MM.1S (cell line): ENCODE measurements at places on chromosomes 11 and 22.

GRCh38 chr11:36222831-36223635 lies 66.2 kb downstream of the COMMD9 start:
- no peaks in the 10 kb centered on the region for H3K27me3 ChIP-seq
- no peaks in the 10 kb centered on the region for H3K4me1 ChIP-seq
- DNase-seq = no peak

GRCh38 chr11:62456630-62457029 lies 37.8 kb downstream of the SCGB1A1 start:
- H3K4me1 ChIP-seq = peaks cover 39% of the 10 kb centered on the region
- H3K27ac ChIP-seq = no peak overlapping the region
- no peak overlapping the region for H3K4me3 ChIP-seq

GRCh38 chr11:72652873-72653630 lies 21.2 kb downstream of the PDE2A start:
- H3K27me3 ChIP-seq = peaks cover 4% of the 10 kb centered on the region; the same call in 1 of the 2 replicates
- no peak overlapping the region for H3K4me3 ChIP-seq
- no peaks in the 10 kb centered on the region for H3K36me3 ChIP-seq
- no peak overlapping the region for H3K27ac ChIP-seq
- no peaks in the 10 kb centered on the region for H3K4me1 ChIP-seq

DNA sequence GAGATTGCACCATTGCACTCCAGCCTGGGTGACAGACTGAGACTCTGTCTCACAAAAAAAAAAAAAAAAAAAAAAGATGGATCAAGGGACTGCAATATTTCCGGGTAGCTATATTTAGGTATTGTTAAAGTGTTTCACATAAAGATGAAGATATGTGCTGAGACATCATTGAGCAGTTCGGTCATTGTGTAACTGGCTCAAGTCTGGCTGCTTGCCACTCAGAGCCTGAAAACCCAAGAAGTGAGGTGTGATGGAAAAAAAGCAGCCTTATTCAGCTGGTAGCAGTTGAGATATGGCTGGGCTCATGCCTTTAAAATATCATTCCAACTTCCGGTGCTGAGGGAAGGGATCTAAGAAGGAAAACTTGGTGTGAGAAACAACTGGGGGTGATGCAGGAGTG lies 46.9 kb downstream of the LUZP2 start:
- H3K4me3 ChIP-seq = no peak overlapping the region
- no peaks in the 10 kb centered on the region for H3K36me3 ChIP-seq

DNA sequence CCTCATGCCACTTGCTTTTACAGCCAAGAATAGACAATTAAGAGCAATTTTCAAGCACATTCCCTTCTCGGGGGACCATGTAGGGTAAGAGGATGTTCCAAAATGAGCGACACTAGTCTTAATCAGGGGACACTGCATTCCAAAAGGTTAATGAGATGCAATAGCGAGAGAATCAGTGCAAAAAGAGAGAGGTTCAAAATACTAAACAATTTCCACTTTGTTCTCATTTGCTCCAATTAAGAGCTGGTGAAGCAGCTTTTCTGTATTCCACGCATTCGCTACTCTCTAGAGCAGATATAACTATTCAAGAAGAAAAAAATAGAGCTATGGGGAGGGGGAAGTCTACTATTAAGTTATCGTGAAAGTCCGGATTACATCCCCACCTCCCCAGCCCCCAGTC lies 811 bp downstream of the LRRC4C start:
- H3K27ac ChIP-seq = no peak overlapping the region
- no peaks in the 10 kb centered on the region for H3K27me3 ChIP-seq
- no peaks in the 10 kb centered on the region for H3K4me1 ChIP-seq
- no peaks in the 10 kb centered on the region for H3K36me3 ChIP-seq

- H3K4me1 ChIP-seq = peaks cover 16% of the 10 kb centered on the region
- no peak overlapping the region for H3K4me3 ChIP-seq
- DNase-seq = no peak
- no peaks in the 10 kb centered on the region for H3K27me3 ChIP-seq
- H3K27ac ChIP-seq = no peak overlapping the region
These were observed 7.6 kb downstream of the TMEM121B start for GRCh38 chr22:17113600-17113999.

DNA sequence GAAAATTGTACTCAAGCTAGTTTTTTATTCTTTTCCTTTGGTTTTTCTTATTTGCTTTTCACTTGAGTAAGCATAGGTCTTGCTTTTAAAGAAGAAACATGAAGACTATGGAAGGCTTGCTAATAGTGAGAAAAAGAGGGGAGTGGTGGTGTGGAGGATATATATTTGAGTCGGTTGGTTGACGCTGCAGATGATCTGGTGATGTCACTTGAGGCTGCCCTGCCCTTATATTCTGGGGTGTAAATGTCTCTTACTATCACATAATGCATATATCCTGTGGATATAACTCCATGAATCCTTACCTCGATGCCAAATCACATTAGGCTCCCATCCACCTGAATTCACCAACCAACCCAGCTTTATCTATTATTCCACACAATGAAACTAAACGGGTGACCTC lies 2.9 kb downstream of the GRIA4 start:
- no peaks in the 10 kb centered on the region for H3K4me1 ChIP-seq
- no peaks in the 10 kb centered on the region for H3K27me3 ChIP-seq
- no peak overlapping the region for H3K27ac ChIP-seq
- no peak overlapping the region for H3K4me3 ChIP-seq

DNA sequence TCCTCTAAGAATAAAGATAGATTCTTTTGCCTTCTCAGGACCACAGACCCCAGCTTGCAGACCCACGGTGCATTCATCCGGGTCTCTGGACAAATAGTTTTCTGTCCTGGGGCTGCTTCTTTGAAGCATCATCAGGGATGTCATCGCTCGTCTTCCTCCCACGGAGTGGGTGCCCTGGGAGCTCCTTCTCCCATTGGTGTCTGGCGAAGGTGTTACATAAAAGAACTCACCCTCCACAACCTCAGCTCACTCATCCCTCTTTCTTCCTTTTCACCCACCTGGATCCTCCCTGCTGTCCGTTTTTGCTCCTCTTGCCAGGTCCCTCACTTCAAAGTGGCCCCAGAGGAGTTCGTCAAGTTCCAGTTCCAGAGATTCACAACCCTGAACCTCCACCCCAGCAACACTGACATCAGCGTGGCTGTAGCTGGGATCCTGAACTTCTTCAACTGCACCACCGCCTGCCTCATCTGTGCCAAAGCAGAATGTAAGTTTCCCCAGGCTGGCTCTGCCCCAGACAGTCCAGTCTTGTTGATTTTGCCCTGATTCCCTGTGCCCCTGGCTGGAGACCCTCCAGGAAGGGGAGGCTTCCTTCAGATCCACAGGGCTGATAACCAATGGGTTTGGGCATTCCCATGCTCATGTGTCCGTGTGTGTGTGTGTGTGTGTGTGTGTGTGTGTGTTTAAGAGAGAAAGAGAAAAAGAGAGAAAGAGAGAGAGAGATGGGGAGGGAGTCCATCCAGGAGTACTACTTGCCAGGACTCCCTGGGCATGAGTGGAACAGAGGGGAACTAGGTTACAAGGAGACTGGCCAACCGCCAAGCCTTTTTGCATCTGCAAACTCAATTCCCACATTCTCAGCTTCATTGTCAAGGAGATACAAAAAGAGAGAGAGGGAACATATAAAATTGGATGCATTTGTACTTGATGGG lies 204.2 kb upstream of the TBCEL start:
- DNase-seq = no peak
- no peak overlapping the region for H3K27ac ChIP-seq
- H3K4me3 ChIP-seq = no peak overlapping the region
- H3K36me3 ChIP-seq = no peaks in the 10 kb centered on the region
- H3K27me3 ChIP-seq = no peaks in the 10 kb centered on the region

- no peak overlapping the region for H3K4me3 ChIP-seq
- DNase-seq = no peak
- H3K4me1 ChIP-seq = no peaks in the 10 kb centered on the region
- H3K27ac ChIP-seq = no peak overlapping the region
- H3K27me3 ChIP-seq = no peaks in the 10 kb centered on the region
- no peaks in the 10 kb centered on the region for H3K36me3 ChIP-seq
These were observed 971 bp downstream of the DNAJB13 start for GRCh38 chr11:73951797-73952196.

- no peak for DNase-seq
- no peak overlapping the region for H3K4me3 ChIP-seq
These were observed 15.2 kb downstream of the ROBO4 start for GRCh38 chr11:124882339-124883071.

- no peaks in the 10 kb centered on the region for H3K27me3 ChIP-seq
- H3K4me1 ChIP-seq = no peaks in the 10 kb centered on the region
- DNase-seq = no peak
- no peaks in the 10 kb centered on the region for H3K36me3 ChIP-seq
- no peak overlapping the region for H3K27ac ChIP-seq
These were observed 179.2 kb downstream of the DBX1 start for GRCh38 chr11:19980957-19981669.

- no peak for DNase-seq
- H3K36me3 ChIP-seq = peaks cover 15% of the 10 kb centered on the region
- no peak overlapping the region for H3K4me3 ChIP-seq
These were observed 8.0 kb upstream of the SLC25A17 start for GRCh38 chr22:40826984-40827741.

DNA sequence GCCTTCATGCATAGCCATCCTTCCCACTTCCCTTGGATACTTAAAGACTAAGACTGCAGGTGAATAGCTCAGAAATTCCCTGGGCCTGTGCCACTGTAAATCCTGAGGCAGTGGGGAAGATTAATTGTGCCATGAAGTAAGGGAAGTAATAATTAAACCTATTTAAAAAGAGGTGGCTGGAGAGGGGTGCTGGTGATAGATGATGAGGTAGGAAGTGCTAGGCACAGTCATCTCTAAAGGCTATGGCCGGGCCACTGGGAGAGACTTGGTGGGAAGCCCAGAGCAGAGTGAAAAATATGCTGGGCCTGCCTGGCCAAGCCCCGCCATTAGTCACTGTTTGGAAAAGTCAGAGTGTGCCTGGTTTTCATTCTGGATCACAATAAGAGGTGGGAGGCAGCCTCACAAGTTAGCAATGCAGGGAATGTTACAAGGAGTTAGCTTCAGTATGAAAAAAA lies 197.2 kb upstream of the PITPNB start:
- no peaks in the 10 kb centered on the region for H3K27me3 ChIP-seq
- H3K36me3 ChIP-seq = no peaks in the 10 kb centered on the region
- no peak overlapping the region for H3K4me3 ChIP-seq
- no peak overlapping the region for H3K27ac ChIP-seq

GRCh38 chr22:39543095-39543494 lies 10.5 kb upstream of the RPS19BP1 start:
- 0 out of 2 replicates have a peak, but pooled peaks cover 5% of the 10 kb centered on the region for H3K4me1 ChIP-seq
- H3K27ac ChIP-seq = no peak overlapping the region
- no peaks in the 10 kb centered on the region for H3K36me3 ChIP-seq
- H3K27me3 ChIP-seq = peaks cover 14% of the 10 kb centered on the region

- no peak overlapping the region for H3K4me3 ChIP-seq
- no peaks in the 10 kb centered on the region for H3K36me3 ChIP-seq
These were observed 84.7 kb downstream of the CDKN1C start for GRCh38 chr11:2800655-2801531.

GRCh38 chr11:124740277-124740882 lies 638 bp downstream of the NRGN start:
- H3K4me1 ChIP-seq = peaks cover 9% of the 10 kb centered on the region; the same call in 1 of the 2 replicates
- DNase-seq = peak; percentile 28
- no peaks in the 10 kb centered on the region for H3K36me3 ChIP-seq
- no peaks in the 10 kb centered on the region for H3K27me3 ChIP-seq
